ENCODE measurements at places on chromosomes 4 and X. TPM values are rescaled to one million over a fixed set of nuclear protein-coding genes. Genes with fewer than 3 reads are reported as not detected.

Gene AMELX
- not detected for total RNA-seq

Gene CD40LG
- total RNA-seq, result not detected

Gene IBSP
- total RNA-seq, result not detected

Gene SLC4A4
- total RNA-seq, result 8.4 TPM

Gene IL13RA2
- 2.9 TPM for total RNA-seq

Gene AADAT
- total RNA-seq, result 3.9 TPM

Gene TMEM33
- 34.3 TPM for total RNA-seq

Gene LNX1
- 9.8 TPM for total RNA-seq

Gene GABRG1
- not detected for total RNA-seq

Gene CXCL8
- total RNA-seq, result 7.3 TPM

Gene CLTRN
- 0.88 TPM for total RNA-seq

Gene APELA
- total RNA-seq, result not detected

Gene DCAF4L1
- 0.47 TPM for total RNA-seq

Gene GUCY1A1
- 10.5 TPM for total RNA-seq

Gene XAGE1A
- total RNA-seq, result not detected

Gene SORBS2
- total RNA-seq, result 21.5 TPM

Gene SMPX
- not detected for total RNA-seq

Gene ABLIM2
- 10.1 TPM for total RNA-seq

Gene NPNT
- 7.4 TPM for total RNA-seq

Gene ABCD1
- 23.8 TPM for total RNA-seq
